ENCODE measurements at places on chromosomes 4 and X.
A peak's percentile ranks its signal among the peaks of the same experiment; 100 is the strongest.

DNA sequence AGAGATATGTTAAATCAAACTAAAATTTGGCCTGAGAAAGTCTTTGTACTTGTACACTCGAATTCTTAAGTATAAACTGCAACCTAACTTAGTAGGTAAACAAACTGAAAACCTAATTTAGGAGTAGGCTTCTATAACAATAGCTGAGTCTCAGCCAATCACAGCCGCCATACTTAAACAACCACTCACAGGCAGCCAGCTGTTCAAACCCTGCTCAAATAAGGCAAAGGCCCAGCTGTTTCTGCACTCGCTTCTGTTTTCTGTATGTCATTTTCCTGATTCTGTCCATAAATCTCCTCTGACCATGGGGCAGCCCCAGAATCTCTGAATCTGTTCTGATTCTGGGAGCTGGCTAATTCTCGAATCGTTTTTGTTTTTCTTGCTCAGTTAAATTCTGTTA, 7.8 kb upstream of the PLS3 start:
- DNase-seq: no peak

GRCh38 chrX:9466124-9466495, 1.3 kb downstream of the TBL1X start:
- DNase-seq: peak; percentile 21

DNA sequence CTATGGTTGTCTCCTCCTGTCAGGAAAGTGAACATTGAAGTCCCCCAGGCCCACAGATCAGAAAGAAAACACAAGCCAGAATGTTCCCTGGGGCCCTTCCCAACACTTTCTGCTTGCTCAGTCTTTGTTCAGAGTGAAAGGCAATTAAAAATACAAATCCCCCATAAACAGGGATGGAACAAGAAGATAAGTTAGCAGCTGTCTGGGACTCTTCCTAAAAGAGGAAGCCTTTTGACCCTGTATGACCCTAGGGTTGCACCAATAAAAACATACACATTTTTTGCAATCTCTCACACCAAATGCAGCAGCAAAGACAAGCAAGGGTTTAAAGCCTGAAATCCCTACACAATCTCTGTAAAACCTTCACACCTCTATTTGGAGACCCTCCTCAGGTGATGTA, 22.6 kb downstream of the IRF2 start:
- DNase-seq: no peak

- DNase-seq: no peak
Observed at GRCh38 chr4:145734031-145734430, 54.1 kb downstream of the C4orf51 start.

Data from stimulated activated CD4-positive, alpha-beta T cell treated with anti-CD3 and anti-CD28 coated beads, Interleukin-1b, Interleukin-23, amount 100 ng/mL, for 48 hours (primary cell).